ENCODE measurements at places on chromosomes 6 and 20.

GRCh38 chr6:4363656-4364055, 228.3 kb upstream of the ECI2 start:
- no peak for DNase-seq

GRCh38 chr20:57922706-57923105, 212.9 kb upstream of the PMEPA1 start:
- no peak for DNase-seq

GRCh38 chr6:35120746-35121145, 20.4 kb downstream of the TCP11 start:
- DNase-seq: no peak

DNA sequence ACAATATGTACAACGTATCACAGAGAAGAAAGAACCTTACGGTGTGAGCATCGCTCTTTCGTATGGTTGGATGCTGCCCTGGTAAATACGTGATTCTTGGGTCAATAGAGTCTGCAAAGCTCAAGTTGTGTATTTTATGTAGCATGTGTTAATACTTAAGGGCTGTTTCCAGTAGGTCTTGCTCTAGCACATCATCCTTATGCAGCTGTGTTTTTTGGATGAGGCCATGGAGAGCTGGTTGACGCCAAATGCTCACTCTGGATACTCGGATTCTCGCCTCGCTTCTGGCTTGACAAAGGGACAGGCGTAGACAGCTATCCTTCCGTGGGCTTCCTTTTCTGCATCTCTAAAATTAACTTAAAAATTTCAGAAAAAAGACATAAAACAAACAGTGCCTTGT, 38.9 kb downstream of the SNRNP48 start:
- DNase-seq: no peak

- no peak for DNase-seq
Measured at GRCh38 chr6:160895562-160895961, 96.0 kb upstream of the MAP3K4 start.

GRCh38 chr20:32167552-32167951, 40.0 kb downstream of the PLAGL2 start:
- DNase-seq: no peak

GRCh38 chr6:41638002-41638934, at the start of gene MDFI:
MDFI (plus strand) TSS chr6:41638468; CDS start chr6:41638750, 282 bp downstream.
- peak; percentile 16 for DNase-seq

GRCh38 chr6:95233879-95234278, 343.5 kb upstream of the MANEA start:
- no peak for DNase-seq

DNA sequence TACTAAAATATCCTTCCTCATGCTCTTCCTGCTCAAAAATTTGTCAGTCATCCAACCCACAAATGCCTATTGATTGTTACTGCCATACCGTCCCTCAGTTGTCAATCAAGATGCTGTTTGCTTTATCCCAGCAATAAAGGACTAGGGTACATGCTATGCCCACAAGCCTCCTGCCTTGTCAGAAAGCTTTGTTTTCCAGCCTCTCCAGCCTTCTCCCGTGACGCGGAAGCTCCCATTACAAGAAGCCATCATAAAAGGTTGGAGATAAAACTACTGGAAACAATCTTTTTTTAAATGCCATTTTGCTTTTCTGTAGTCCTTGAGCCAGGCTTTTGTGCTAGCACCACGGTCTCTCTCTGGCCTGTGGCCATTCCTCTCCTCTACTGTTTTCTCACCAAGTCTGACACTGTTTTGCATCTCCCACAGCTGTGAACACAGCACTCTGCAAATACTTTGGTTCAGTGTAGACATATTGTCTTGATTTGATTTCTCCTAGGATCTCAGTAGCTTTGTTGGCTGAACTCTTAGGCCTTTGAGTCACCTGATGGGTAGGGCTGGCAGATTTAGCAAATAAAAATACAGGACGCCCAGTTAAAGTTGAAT, 495.7 kb upstream of the JARID2 start:
- no peak for DNase-seq

DNA sequence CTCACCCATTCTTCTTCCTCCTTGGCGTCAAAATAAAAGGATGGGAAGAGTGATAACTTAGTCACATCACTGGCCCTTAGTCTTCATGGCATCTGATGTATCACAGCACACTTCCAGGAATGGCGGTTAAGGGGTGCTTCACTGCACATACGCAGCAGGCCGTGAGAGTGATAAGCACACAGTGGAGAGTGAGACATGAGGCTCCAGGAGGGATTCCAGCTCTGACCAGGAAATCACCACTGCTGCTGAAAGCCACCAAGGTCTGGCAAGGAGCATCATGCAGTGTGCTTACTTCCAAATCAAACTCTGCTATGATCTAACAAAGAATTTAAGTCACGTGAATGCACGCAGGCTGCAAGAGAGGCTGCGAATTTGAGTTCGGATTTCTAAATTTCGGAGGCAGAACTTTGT, 62.4 kb downstream of the ARID1B start:
- DNase-seq: no peak

GRCh38 chr6:64644024-64644423, 1008.4 kb downstream of the PHF3 start:
- DNase-seq: peak; percentile 28

GRCh38 chr6:154268486-154268885, 88.1 kb downstream of the IPCEF1 start:
- no peak for DNase-seq

DNA sequence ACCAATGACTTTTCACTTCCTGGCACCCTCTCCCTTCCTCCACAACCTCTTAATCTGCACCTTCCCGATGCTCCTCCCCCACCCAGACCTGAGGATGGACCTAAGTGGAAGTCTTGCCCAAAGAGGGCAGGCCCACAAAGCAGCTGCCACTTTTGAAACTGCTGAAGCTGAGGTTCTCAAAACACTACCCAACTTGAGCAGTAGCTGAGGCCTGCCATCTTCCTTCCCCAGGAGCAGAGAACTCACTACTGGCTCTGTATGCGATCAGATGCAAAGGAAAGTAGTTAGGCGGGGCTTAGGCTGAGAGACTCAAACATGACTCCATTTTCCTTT, 1.5 kb downstream of the HM13 start:
- DNase-seq: no peak

GRCh38 chr20:36061754-36062153, 92.8 kb upstream of the EPB41L1 start:
- DNase-seq: no peak

DNA sequence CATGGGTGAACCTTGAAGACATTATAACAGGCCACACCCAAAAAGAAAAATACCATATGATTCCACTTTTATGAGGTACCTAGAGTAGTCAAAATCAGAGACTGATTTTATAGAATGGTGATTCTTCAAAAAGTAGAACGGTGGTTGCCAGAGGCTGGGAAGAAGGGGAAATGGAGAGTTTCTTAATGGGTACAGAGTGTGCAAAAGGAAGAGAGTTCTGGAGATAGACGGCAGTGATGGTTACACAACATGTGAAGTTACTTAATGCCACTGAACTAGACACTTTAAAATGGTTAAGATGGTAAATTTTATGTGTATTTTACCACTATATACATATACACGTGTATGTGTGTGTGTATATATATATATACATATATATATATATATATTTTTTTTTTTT, 80.8 kb downstream of the PRND start:
- DNase-seq: no peak

DNA sequence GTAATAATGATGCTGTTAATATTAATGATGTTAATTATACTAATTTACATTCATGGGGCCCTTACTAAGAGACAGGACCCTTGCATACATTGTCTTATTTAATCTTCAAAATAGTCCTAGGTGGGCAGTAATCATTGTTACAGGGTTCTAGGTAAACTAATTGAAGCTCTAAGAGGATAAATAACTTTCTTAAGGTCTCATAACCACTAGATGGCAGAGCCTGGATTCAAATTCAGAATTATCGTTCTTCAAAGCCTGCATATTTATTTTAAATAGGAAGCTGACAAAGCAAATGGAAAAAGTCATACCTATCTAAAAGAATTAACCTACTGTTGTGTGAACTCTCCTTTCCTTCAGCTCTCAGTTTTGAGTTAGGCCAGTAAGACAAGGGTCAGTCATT, 23.5 kb downstream of the PTCHD4 start:
- peak; percentile 66 for DNase-seq
